ENCODE measurements at places on chromosomes 7 and 10.

DNA sequence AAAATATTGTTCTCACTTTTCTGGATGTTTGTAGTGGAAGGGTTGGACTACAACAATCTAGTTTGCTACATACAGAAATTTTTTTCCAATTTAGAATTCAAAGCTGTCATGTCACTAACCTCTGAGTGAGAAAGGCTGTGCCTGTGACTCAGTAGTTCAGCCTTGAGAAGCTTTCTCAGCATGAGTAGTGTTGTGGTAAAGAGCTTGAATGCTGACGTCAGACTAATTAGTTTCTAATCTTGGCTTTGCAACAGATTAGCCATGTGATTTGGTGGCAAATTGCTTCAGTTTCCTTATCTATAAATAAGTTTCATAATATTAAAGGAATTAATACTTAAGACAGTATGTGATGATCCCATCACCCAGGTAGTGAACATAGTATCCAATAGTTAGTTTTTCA, 83.8 kb downstream of the ABCA13 start:
- DNase-seq: peak; percentile 80

DNA sequence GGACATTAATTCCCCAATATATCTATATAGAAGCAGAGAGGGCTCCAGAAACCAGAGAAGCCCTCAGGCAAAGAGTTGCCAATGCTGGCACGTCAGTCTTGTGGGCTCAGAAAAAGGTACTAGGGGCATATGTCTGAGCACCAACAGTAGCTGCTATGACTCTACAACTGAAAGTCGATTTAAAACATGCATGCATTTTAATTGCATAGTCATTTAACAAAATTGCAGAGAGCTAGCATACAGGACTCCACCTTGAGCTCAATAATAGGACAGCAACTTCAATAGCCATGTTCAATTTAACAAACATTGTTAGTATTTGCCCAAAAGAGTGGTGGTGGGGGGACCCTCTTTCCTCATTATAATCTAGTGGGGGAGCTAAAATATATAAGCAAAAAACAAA, 126.5 kb downstream of the AMPH start:
- DNase-seq: no peak

DNA sequence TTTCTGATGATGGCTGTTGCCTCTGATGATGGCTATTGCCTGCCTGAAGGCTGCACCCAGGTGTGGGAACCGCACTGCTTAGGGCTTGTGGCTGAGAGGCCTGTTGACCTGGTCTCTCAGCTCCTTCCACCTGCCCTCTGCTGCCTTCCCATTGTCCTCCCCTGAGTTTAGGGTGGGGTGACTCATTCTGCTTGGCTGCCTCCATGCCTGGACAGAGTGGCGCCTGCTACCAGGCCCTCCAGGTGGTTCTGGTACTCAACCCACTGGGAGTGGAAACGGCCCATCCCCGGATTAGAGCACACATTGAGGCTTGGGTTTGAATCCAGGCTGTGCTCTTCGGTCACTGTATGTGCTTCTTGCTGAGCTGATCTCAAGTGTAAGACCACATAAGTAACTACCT, 120.6 kb downstream of the SEM1 start:
- no peak for DNase-seq

DNA sequence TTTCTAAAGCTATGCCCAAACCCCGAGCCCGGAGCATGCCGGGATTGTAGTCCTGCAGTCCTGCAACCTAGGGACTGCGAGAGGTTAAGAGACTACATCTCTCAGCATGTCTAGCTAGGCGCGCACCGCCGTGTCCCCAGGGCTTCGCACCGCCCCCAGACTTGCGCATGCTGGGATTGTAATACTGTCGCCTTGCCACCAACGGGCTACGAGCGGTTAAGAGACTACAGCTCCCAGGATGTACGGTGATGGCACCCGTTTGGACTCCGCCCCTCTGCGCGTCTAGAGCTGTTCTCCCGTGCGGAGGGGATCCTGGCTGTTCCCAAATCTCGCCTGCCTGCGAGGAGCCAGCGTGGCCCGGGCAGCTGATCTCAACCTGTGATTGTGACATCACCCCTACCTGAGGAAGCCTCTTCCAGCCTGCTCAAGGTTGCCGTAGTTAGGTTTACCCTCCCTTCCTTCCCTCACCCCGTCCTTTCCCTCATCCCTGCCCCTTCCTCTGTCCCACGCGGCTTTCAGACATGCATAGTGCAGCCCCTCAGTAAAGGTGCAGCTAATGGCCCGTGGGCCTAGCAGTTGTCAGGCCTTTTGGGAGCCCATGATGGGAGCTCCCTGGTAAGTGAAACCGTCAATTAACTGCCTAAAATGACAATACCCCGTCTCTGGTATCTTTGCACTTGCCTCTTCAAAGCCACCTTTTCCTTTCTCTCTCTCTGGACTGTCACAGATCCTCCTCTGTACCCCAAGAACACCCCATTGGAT, 6.3 kb upstream of the ZNF736 start:
- peak; percentile 89 for DNase-seq

GRCh38 chr7:156034397-156034796, 222.1 kb upstream of the SHH start:
- DNase-seq: no peak

- DNase-seq: peak; percentile 98
These were observed 13.2 kb downstream of the HDAC9 start for GRCh38 chr7:18508443-18509427.

DNA sequence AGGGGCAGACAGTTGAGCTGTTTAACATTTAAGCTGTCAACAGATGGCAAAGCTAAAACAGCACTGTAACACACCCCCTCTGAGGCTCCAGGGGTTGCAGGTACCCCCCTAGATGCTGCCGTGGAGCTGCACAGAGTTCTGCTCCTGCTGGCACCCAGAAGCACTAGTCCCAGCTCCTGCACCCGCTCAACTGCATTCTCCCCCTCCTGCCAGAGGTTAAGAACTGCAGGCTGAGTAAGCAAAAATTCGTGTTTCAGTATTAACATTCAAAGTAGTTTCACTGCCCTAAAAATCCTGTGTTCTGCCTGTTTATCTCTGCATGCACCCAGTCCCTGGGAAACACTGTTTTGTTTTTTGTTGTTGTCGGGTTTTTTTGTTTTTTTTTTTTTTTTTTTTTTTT, 790.8 kb upstream of the KCND2 start:
- DNase-seq: peak; percentile 20

- DNase-seq: no peak
These were observed 2.6 kb upstream of the NPSR1 start for GRCh38 chr7:34655384-34655783.

GRCh38 chr10:69102440-69102839, 14.5 kb downstream of the SRGN start:
- DNase-seq: no peak

DNA sequence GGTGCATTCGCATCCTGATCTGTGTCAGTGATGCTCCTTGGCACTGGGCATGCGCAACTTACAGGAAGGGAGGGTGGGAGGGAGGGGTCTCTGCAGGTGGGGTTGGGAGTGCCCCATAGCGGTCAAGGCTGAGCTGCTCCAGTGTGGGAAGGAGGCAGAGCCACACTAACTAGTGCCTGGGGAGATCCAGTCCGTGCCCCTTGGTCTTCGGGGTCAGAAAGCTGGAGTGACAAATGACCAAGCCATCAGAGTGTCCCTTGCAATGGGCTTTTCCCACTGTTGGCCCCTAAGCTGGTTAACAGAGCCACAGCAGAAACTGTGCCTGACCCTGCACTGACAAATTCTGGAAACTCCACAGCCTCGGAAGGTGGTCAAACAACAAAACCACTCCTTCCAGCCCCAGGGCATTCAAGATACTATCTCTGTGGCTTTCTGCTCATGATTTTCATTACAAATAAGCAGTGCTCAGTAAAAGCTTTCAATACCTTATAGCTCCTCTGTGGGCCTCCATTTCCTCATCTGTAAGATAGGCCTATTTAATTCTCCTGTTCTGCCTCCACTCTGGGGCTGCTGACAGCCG, 138.1 kb upstream of the UNC5B start:
- DNase-seq: no peak

GRCh38 chr10:84118395-84119006, 20.8 kb upstream of the GHITM start:
- DNase-seq: no peak

DNA sequence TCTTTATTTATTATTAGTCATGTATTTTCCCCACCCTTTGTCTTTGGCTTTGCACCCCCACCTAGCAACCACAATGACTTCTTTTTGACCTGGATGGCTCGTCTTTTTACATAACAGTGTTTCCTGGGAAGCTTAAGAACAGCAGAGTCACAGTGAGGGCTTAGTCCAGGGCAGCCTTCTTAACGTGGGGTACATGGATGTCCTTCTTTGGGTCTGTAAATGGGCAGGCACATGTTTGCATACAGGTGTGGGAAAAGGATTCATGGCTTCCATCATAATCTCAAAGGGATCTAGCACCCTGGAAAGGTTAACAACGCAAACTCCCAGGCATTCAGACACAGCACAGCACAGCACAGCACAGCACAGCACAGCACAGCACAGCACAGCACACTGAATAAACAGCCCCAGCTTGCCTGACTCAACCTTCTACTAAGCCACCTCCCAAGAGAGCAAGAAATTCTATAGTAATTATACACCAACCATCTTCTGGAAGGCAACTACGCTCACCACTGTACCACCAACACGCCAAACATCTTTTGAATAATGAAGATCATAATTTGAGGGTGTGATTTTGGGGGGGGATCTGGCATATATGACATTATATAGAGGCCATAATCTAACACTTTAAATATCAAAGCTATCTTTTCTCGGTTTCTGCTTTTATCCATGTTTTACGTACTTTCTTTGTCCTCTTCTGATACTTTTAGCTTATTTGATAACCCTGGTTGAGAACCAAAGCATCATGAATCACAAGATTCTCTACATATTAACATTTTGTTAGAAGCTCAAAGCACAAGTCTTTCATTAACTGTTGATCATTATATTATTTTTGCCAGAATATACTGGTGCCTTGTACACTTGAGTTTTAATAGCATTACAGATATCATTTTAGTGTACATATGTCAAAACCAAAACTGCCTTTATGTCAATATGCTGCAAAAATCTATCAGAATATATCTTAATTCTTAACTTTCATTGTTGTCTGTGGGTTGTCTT, 177.2 kb upstream of the KLF14 start:
- peak; percentile 77 for DNase-seq

DNA sequence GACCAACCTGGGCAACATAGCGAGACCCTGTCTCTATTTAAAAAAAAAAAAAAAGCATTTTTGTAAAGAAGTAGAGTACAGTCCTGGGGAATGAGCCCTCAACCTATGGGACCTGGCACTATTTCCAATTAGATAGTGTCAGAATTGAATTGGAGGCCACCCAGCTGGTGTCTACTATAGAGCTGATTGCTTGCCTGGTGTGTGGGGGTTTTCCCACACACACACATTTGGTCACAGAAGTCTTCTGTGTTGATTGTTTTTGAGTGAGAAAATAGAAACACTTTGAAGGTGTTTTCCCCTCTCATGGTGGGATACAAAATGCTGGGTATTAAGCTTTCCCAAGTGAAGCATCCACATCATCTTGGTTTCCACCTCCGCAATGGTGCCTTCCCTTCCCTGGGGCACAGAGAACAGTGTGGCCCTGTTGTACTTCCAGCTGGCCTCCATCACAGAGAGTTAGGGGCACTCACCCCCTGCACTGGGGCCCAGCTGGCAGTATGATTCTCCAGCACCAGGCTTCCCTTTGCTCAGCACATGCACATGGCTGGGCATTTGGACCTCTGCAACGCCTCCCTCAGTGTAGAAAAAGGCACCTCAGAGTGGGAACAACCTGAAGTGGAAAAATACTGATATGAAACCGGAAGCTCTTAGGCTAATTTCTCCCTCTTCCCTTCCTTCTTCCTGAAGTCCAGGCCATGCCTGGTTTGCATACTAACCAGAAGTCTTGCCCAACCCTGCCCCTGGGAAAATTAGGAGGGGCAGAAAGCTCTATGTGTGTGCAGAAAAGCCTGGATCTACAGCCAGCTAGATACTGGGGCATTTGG, 10.7 kb upstream of the NFKB2 start:
- no peak for DNase-seq

DNA sequence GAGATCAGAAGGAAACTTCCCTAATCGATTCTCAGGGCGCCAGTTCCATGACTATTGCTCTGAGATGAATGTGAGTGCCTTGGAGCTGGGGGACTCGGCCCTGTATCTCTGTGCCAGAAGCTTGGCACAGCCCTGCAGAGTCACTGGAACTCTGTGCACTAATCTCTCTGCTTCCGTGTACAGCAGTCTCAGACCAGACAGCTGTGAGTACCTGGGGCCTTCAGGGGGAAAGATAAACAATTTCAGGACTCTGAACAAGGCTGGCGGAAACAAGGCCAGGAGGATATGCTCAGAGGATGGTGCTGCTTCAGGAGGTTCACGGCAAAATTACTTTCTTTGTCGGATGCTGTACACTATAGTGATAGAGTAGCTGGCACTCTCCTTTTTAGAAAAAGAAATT, 131.7 kb upstream of the PRSS58 start:
- DNase-seq: no peak

- DNase-seq: no peak
These were observed 3.4 kb upstream of the GRM8 start for GRCh38 chr7:127256041-127256725.

DNA sequence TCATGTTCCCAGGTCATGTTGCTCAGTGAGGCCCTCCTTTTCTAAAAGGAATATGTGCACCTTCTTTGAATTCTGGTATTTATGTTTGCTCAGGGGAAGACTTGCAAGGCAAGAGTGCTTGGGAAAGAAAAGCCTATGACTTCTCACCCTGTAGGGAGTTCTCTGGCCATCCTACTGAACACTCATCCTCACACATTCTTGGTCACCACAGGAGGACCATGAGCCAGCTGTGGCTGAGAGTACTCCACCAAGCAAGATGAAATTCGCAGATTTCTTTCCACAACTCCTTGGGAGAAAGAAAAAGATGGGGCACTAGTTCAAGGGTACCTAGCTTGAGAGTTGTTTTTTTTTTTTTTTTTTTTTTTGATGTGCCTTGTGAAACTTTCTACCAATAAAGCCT, 179.6 kb downstream of the FZD1 start:
- no peak for DNase-seq

GRCh38 chr7:80054356-80054755, 80.3 kb upstream of the GNAI1 start:
- peak; percentile 80 for DNase-seq

DNA sequence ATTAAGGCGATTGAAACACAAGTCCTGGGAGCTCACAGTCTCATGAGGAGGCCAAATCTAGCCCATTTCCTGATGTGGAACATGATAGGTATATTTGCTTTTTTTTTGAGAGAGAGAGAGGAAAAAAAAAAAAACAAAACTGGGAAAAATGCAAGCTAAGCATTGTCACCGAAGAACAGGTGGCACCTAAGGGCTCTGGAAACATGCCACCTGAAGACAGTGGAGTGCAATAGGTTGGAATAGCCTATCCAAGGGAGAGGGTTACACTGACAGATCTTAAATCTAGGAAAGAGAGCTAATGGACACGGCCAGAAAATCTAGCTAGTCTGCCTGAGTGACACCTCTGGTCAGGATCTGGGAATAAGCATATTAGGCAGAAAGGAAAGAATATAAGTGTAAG, 110.2 kb downstream of the SRI start:
- no peak for DNase-seq

- DNase-seq: no peak
These were observed 12.6 kb upstream of the PRTFDC1 start for GRCh38 chr10:24965051-24965450.

GRCh38 chr7:117008886-117009531, 55.7 kb downstream of the ST7 start:
- DNase-seq: peak; percentile 71

Data from fibroblast of skin of right biceps (primary cell).